ENCODE measurements at places on chromosomes 6 and 20.

DNA sequence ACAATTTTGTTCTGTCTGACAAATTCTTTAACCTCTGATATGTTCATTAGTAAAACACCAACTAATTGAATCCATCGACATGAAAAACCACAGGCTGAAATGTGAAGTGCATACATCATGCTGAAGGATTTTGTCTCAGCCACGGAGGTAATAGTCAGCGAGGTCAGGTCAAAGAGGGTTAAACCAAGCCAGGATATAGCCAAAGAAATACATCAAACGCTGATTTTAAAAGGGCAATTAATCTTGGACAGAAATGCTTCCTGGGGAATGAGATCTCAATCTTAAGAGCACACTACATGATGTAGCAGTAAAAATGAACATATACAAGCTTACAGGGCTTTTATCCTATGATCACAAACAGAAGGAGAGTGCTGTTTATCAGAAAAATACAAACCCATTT is 106.7 kb downstream of the PRDM1 start:
- DNase-seq: no peak

- no peak for DNase-seq
Measured at GRCh38 chr20:58256842-58257241, 28.4 kb upstream of the ANKRD60 start.

GRCh38 chr6:87364602-87365252 is 20.1 kb downstream of the C6orf163 start:
- DNase-seq: no peak

DNA sequence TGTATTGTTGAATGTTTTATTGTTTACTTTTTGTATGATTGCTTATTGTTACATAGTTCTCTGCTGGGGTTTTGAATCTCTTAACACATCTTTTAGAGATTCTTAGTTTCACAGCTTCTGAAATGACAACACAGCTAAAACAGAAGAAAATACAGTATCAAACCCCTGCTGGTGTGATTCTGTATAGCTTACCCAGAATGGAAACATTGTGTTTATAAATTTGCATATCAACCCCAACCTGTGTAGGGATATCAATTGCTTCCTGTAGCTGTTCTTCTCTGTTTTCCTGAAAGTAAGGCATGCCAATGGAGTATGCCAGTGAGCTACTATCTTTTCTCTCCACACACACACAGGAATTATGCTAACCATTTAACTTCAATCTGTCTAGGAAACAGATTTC is 64.3 kb upstream of the ID4 start:
- no peak for DNase-seq

DNA sequence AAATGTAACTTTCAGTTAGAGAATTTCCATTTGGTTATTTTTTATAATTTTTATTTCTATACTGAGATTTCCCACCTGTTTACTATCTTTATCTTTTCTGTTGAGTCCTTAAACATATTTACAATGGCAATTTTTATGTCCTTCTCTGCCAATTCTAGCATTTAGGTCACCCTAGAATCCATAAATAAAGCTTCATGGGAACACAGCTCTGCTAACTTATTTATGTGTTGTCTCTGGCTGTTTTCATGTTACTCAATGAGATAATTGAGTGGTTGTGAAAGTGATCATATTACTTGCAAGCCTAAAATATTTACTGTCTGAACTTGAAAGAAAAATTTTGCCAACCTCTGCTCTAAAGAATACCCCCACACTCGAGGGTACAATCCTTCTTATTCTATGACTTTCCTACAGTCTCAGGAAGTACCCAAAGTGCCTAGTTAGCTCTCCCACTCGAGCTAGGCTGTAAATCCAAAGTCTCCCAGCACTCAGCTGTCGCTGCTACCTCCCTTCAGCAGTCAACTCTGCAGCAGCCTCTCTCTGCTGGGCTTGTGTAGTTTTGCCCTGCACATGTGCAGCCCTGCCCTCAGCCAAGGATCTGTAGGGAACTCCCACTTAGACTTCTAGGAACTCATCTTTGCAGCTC is 53.5 kb upstream of the GCLC start:
- no peak for DNase-seq

- no peak for DNase-seq
Measured at GRCh38 chr6:155274106-155274505, 10.3 kb downstream of the CLDN20 start.

GRCh38 chr6:12962987-12963386 is 246.4 kb downstream of the PHACTR1 start:
- DNase-seq: peak; percentile 20

GRCh38 chr20:57870597-57871236 is 160.9 kb upstream of the PMEPA1 start:
- DNase-seq: no peak

- no peak for DNase-seq
Measured at GRCh38 chr20:18058661-18059467, 1.1 kb upstream of the OVOL2 start.

Data from GDM1 (cell line).